ENCODE measurements at places on chromosomes 13 and 19.

DNA sequence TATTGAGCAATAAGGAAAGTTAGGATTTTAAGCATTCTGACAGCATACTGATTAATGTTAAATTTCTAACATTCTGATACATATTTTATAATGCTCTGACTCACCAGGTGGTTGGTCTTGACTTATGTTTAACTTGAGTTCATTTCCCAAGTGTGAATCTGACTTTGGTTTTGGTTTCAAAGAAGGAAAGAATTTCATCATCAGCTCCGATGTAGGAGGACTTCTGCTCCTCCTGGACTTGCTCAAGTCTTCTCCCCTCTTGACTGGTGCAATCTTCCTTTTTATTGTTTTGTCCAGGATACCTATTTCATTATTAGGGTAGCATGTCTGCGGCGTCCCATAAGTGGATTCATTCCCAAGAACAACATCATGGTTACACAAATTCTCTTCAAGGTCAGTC is 141.3 kb downstream of the RNF17 start:
- DNase-seq = no peak

GRCh38 chr13:109684824-109685202 is 101.6 kb downstream of the IRS2 start:
- DNase-seq = no peak

DNA sequence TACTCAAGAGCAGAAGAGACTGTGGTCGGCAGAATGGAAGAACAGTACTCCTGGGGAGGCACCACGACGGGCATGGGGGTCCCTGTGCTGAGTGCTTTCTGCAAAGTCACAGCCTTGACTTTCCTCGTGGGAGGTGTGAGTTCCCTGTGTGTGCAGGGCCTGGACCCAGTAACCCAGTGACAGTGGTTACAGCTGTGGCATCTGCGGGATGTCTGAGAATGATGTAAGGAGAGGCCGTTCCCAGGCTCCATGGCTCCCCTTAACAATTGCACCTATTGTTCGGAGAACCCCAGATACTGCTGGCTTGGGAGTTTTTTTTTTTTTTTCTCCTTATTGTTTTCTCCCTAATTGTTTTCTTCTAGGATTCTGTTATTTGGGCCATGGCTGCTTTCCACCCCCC is 5.1 kb upstream of the NANOS2 start:
- DNase-seq = no peak

DNA sequence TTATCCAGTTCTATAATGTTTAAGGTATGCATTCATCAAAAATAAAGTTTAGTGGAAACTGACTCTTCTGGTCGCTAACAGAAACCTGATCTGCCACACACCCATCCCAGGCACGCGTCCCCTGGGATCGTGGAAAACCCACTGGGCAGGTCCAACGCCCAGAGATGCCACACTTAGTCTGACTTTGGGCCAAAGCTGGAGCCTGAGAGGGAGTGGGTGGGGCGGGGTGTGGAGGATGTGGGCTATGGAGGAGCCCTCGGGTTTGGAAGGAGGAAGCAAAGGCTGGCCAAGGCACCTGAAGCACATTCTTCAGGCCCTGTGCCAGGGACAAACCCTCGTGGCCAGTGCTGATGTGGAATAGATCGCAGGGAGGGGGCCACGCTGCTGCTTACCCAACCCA is 2.5 kb downstream of the IGFL1 start:
- no peak for DNase-seq
